ENCODE measurements at places on chromosomes 5 and 9.

DNA sequence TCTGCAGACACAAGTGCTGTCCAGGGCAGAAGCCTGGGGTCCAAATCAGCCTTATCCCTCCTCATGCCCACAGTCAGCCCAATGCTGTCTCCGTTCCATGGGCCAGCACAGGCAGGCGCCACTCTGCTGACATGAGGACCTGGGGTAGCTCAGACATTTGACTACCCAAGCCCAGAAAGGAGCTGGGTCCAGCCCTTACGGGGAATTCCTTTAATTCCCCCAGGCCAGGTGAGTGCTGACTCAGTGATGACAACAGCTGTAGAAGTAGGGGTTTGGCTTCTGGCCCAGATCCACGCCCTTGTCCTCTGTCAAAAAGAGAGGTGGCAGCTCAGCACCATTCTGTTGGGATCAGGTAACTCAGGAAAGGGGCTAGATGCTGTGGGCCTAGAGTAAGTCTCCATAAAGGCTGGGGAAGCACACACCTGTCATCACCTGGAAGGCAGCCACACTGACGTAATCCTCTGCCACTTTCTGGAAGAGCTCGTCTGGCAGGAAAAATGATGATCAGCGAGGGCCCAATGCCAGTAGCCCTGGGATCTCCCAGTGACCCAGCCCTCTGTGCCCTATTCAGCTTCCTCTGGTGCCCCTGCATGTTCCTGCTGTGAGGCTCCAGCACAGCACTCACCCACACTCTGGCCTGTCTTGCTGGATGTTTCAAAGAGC lies 1.9 kb downstream of the RAB24 start:
- no peak overlapping the region for H3K4me3 ChIP-seq
- no peak for DNase-seq
- no peaks in the 10 kb centered on the region for H3K27me3 ChIP-seq
- peaks cover 6% of the 10 kb centered on the region for H3K36me3 ChIP-seq
- no peak overlapping the region for H3K27ac ChIP-seq
- no peaks in the 10 kb centered on the region for H3K4me1 ChIP-seq

- H3K27ac ChIP-seq = no peak overlapping the region
- no peaks in the 10 kb centered on the region for H3K27me3 ChIP-seq
- DNase-seq = no peak
- H3K4me3 ChIP-seq = no peak overlapping the region
- H3K4me1 ChIP-seq = no peaks in the 10 kb centered on the region
- H3K36me3 ChIP-seq = no peaks in the 10 kb centered on the region
These were observed 91.6 kb upstream of the TAF11L2 start for GRCh38 chr5:17406423-17406838.

GRCh38 chr5:165231821-165232508 lies 1726.5 kb downstream of the MAT2B start:
- H3K27me3 ChIP-seq = no peaks in the 10 kb centered on the region
- no peak overlapping the region for H3K27ac ChIP-seq
- H3K4me1 ChIP-seq = no peaks in the 10 kb centered on the region
- H3K36me3 ChIP-seq = no peaks in the 10 kb centered on the region
- DNase-seq = no peak

- H3K36me3 ChIP-seq = no peaks in the 10 kb centered on the region
- no peak for DNase-seq
- no peak overlapping the region for H3K4me3 ChIP-seq
- no peak overlapping the region for H3K27ac ChIP-seq
- no peaks in the 10 kb centered on the region for H3K4me1 ChIP-seq
These were observed 112.5 kb downstream of the WDR41 start for GRCh38 chr5:77379558-77380061.

DNA sequence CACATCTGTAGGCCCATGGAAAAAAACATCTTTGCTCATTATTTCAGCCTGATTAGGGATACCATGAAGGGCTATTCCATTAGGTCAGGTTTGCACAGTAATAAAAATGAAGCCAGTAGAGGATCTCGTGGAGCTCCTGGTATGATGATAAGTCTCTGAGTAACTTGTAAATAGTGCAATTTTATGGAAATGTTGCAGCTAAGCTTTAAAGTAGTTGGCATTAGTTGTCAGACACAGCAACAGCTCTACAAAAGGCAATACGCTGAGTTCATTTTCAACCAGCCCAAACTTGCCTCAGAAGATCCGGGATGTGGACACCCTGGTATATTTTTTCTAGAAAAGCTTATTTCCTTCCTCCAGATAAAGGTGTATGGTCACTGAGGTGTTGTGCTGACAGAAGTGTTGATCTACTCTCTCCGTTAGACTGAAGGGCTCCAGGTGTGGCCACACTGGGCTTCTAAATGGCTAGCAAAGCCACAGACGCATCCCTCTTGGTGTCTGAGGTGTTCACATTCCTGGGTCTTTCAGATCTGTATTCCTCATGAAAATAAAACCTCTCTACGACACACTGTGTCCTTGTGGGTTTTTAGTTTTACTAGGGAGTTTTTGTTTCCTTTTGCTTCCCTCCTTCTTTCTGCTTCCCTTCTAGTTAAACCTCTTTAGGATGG lies 141.6 kb downstream of the GHR start:
- no peak overlapping the region for H3K4me3 ChIP-seq
- peak overlapping the region; percentile 18 for H3K27ac ChIP-seq
- no peaks in the 10 kb centered on the region for H3K36me3 ChIP-seq
- DNase-seq = no peak
- H3K4me1 ChIP-seq = peaks cover 5% of the 10 kb centered on the region
- H3K27me3 ChIP-seq = no peaks in the 10 kb centered on the region
